Effector memory CD4-positive, alpha-beta T cell (primary cell): ENCODE measurements at places on chromosomes 4 and X.

DNA sequence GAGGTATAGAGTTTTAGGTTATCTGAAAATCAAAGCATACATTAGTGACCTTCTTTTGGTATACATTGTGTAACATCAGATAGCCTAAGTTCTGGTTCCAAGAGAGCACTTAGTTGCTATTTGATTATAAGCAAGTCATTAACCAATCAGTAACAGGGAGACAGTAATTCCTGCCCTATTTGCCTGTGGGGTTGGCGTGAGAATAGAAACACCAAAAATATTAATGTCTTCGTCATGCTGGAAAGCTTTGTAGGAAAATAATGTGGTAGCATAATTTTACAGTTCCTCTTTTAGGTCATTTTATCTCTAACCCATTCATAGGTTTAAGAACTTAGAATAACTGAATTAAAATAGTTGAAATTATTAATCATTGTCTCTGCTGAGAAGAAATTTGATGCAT, 37.8 kb downstream of the NPNT start:
- DNase-seq = no peak

DNA sequence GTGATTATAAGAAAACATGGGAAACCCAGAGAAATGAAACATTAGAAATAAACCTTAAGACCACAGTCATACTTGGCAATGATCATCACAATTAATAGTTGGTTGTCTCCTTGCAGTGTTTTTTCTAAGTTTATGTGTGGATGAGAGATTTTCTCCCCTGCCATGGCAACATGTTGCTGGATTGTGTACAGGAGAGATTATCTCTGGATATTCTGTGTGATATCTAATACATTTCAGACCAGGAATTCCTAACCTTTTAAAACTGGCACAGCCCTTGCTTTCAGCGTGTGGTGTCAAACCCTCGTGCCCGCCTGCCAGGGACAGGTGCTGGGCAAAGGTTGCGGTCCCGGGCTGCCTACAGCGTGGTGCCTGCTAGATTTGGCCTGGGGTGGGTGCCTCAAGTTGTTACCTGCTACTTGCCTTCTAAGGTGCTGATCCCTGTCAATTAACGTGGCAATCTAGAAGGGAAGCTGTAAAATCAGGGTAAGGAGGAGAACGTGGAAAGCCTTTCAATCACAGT, 100.5 kb downstream of the TMEM131L start:
- no peak for DNase-seq

DNA sequence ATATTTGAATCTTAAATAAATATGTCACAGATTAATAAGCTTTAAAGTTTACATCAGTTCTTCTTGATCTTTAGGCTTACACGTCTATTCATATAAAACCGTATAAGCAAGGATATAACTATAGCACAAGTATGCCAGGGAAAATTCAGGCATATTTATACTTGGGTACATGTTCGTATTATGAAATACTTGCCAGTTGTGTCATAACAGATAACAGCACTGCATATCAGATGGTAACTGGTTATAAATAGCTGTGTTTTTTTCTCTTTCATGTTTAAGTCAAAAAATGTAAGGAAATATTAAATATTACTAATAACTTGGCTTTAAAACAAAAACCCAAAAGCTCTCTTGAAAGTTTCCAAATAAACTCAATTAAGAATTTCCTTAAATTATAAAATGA, 17.5 kb downstream of the BRWD3 start:
- no peak for DNase-seq

DNA sequence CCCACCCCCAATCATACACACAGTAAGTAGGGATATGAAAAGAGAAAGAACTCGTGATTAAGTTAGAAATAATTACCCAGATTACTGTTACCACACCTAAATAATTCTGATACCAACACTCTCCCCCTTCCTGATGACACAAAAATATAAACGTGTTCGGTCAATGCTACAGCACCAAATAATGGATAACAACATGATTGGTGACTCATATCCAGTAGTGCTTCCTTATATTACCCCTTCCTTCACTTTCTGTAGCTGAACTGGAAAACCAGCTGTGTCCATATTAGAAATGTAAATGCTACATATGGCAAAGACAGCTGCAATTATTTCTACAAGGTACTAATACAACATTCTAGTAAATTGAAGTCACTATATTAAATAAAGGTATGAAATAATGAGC, 20.8 kb downstream of the EIF4E start:
- no peak for DNase-seq

GRCh38 chr4:112752510-112752909, 115.6 kb downstream of the LARP7 start:
- DNase-seq = no peak

DNA sequence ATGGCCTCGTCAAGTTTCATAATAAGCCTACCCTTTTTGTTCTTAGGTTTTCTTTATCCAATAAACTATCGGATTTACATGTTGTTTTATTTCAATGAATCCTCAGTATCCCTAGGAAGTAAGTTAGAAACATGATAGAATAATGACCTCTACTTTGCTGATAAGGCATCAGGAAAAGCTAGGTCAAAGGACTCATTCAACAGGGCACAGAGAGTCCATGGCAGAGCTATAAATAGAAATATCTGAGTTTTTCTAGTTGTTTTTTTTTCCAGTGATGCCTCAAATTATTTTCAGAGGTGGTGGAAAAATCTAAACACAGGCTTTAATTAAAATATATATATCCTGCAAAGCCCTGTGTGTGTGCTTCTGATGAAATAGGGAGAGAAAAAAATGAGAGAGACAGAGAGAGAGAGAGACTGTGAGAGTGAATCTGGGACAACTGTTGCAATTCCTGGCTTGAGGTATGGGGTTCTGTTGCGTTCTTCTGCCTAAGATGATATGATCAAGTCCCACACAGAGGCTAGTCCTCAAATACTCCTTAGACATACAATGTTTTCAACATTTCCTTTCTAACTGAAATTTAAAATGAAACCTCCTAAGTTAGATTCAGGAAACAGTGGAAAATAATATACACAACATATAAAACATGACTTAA, 139.9 kb downstream of the HDX start:
- DNase-seq = no peak
